ENCODE measurements at places on chromosomes 2 and 18.

- DNase-seq: no peak
Measured at GRCh38 chr18:76359909-76360308, 135.1 kb downstream of the ZNF516 start.

GRCh38 chr2:208311954-208312353, 45.9 kb downstream of the PIKFYVE start:
- DNase-seq: no peak

DNA sequence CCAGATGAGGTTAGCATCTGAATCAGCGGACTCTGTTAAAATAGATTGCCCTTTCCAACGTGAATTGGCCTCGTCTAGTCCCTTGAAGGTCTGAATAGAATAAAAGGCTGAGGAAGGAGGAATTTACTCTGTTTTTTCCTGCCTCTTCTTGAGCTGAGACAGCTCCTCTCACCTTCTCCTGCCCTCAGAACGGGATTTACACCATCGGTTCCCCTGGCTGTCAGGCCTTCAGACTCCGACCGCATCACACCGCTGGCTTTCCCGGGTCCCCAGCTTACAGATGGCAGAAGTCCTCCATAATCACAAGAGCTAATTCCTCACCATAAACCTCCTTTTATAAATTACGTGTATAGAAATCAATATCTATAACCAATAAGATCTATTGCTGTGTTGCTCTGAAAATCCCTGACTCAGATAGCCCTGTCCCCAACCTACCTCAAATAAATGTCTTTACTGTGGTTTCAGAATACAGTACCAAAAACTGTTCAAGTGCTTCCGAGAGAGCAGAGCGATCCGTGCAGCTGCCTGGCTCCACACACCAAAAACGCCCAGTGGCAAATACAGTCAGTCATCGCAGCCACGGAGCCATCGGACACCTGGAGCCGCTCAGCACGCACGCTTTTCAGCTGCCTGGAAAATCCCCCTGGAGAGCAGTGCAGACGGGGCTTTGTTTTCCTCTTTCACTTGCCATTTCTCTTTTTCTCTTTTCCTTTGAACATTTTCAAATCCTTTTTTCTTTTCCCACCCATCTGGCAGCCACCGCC, 196.9 kb downstream of the NRP2 start:
- DNase-seq: no peak

DNA sequence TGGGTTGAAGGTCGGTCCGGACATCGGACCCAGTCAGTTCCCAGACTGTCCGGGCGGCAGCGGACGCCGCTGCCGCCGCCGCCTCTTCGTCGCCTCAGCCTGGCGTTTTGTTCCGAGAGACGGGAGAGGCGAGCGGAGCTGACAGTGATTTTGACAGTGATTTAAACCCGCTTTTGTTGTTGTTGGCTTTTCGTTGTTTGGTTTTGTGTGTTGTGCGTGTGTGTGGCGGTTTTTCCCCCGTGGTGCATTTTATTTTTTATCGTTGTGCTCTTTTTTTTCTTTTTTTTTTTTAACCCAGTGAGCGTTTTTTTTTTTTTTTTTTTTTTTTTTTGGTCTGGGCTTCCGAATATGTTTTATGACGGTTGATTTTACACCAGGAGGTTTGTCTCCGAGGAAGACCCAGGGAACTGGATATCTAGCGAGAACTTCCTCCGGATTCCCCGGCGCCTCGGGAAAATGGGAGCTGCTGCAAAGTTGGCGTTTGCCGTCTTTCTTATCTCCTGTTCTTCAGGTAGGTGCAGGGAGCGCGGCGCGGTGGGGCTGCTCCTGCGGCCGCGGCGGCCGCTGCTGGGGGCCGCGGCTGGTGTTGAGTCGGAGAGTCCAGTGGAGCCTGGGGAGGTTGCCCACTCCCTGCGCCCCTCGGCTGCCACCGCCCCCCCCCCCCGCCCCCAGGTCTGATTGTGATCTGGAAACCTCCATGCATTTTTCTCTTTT, at the start of gene ACVR2A:
ACVR2A (plus strand) TSS at position 333 of the 714 bp plus-strand sequence; CDS start at position 457, 124 bp downstream.
- no peak for DNase-seq

DNA sequence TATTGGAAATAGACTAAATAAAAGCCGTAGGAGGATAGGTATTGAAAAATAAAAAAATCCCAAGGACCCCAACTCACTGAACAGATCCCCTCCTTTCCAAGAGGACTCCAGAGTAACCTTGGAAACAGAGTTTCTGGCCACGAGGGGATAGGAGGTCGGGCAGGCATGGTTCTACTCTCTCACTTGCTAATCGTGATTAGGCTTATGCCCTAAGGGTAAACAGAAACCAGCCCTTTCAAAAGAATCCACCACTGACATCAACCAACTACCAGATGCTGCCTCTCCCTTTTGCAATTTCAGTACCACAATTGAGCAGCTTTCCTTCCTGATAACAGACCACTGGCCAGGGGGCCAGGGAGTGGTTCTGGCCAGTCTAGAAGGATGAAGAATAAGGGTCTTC, 477.8 kb downstream of the EIPR1 start:
- no peak for DNase-seq

DNA sequence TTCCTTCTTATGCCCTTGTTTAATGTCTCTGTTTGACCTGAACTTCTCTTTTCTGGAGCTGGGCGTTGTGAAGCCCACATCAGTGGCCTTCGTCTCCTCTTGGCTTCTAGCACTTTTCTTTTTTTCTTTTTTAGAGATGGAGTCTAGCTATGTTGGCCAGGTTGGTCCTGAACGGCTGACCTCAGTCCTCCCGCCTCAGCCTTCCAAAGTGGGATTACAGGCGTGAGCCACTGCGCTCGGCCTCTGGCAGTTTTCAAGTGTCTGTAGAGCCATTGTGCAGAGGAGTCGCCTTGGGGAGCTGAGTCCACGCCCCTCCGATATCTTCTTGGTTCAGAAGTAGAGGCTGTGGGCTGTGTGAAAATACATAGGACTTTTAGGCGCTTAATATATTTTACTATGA, 36.5 kb downstream of the ZNF532 start:
- no peak for DNase-seq

DNA sequence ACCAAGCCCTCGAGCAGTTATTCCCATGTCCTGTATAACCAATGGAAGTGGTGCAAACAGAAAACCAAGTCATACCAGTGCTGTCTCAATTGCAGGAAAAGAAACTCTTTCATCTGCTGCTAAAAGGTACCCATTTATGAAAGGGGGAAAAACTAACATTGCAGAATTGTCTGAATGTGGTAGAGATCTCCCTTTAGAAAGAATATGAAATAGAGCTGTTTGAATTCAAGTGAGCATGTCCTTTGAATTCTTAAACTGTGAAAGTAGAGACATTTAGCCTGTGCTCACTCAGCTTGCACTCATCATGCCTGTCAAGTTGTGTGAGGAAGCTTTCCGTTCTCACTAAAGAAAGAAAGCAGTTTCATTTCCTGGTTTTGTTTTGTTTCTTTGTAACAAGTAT, 87.4 kb downstream of the EML4 start:
- DNase-seq: no peak

DNA sequence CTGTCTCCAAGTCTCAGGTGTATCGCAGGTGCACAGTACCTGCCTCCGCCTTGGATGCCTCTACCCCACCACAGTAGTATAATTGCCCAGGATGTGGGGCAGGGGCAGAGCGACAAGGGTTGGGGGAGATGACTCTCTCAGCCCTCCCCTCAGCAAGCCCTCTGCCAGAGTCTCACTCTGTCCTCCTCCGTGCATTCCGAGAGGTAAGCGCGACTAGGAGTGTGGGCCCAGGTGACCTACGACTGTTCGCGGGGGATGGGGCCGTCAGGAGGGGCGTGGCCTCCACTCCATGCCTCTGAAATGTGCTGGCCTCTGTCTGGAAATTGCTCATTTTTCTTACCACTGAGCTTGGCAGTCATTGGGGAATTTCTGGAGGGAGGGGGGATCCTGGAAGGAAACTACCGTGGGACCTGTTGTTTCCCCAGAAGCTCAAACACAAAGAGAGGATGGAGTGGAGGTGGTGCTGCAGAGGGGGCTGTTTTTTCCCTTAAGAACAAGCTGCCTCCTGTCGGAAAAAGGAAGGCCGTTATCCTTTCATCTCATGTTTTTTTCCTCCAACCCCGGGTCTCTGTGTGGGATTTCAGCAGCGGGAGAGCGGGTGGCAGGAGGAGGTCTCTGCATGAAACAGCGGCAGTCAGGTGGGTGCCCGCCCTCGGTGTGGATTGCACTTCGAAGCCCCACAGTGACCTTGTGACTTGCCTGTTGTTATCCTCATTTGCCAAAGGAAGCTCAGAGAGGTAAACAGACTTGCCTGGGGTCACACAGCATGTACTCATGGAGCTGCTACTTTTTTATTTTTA, 13.0 kb upstream of the RALB start:
- no peak for DNase-seq

DNA sequence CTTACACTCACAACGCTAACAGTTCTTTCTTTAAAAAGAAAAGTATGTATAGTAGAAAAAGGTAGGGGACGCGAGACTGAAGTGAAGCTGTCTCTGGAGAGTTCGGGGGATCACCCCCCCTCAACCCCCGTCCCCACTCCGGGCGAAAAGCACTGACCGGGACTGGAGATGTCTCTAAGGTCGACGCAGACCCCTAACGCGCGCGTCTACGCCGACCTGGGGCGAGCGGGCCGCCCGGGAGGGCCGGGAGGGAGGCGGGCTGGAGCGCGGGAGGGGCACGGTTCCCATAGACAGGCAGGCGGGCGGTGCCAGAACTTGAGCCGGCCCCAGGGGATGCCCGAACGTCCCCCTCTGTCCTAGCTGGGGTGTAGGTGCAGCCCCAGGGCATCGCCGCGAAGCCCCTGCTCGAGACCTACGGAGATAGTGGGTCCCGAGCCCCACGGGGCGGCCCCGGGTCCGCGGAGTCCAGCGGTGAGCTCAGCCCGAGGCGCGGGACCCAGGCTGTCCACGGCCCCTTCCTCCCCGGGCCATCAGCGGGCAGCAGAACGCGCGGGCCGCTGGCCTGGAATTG, 82.2 kb downstream of the CHRNA1 start:
- DNase-seq: no peak

- no peak for DNase-seq
Measured at GRCh38 chr2:158932131-158932645, 36.3 kb upstream of the TANC1 start.

DNA sequence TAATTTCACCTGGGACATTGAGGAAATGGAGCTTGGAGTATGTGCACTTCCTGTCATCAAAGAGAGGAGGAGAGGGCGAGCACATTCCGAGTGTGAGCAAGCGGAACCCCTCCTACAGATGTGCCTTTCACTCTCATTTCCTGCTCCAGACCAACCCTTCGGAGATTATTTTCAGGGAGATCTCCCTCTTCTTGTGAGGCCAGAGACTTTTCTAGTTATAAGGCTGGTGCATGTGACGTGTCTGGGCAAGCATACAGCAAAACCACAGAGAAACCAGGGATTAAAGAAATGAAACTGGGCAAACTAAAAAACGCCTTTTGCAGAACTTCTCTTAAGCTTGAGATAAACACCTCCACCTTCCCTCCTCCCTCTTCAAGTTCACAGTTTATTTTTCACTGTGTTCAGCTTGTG, 409.2 kb upstream of the TCF4 start:
- DNase-seq: no peak
